Activated CD4-positive, alpha-beta T cell treated with anti-CD3 and anti-CD28 coated beads, Interleukin-2, amount 50 U/mL, for 1 hour (primary cell): ENCODE measurements at places on chromosomes 6 and 20.
A peak's percentile ranks its signal among the peaks of the same experiment; 100 is the strongest.

DNA sequence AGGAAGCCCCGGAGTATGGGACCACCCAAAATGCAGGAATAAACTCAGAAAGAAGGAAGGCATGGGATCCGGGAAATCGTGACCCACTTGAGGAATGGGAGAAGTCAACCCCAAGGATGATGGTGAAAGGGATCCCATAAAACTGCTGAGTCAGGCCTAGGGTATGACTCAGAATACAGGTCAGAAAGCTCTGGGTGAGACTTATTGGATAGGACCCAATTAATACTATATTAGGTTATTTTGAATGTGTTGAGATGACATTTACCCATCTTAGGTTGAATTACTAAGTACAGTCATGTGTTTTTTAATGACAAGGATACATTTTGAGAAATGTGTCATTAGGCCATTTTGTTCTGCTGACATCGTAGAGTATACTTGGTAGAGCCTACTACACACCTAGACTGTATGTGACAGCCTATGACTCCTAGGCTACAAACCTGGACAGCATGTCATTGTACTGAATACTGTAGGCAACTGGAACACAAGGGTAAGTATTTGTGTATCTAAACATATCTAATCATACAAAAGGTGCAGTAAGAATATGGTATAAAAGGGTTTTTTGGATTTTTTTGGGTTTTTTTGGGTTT is 17.1 kb upstream of the HIVEP1 start:
- DNase-seq: no peak

GRCh38 chr20:24043294-24043693 is 54.7 kb upstream of the GGTLC1 start:
- DNase-seq: no peak

- DNase-seq: no peak
These were observed 455.1 kb upstream of the HSF2 start for GRCh38 chr6:121944354-121944753.

- DNase-seq: no peak
These were observed 558.2 kb upstream of the CITED2 start for GRCh38 chr6:139932671-139933070.

DNA sequence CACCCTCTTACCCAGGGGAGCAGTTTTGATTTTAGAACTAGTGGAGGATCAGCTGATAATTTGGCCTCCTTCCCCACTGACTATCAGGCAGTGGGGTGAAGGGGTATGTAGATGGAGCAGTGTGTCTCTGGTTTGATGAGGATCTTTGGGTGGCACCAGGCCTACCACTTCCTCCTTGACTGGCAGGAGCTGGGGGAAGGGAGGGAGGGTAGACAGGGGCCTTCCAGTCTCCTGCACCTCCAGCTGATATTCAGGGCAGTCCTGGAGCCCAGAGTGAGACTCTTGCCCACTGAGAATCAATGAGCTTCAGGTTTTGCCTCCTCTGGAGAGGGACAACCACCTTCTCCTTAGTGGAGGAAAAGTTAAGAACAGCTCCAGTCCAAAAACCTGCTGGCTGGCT is 3.2 kb downstream of the DEF6 start:
- peak; percentile 51 for DNase-seq

GRCh38 chr20:35698298-35699126 is 640 bp downstream of the NFS1 start:
- DNase-seq: no peak

DNA sequence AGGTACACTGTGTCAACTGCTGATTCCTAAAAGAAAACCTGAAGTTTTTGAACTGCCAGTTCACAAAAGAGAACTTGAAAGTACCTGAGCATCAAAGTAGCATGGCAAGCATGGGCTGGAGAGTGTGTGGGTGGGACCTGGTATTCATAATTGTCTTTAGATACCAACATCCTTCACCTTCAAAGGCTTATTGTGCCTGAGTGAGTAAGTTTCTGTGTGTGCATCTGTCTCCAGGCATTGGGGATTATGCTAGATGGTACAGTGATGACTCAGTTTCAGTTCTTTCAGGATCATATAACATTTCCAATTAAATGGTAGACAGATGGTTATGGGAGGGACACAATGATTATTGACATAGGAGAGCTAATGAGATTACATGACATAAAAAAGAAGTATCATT is 238.5 kb downstream of the ZFAND3 start:
- no peak for DNase-seq
